ENCODE measurements at places on chromosomes 3 and 15. TPM values are rescaled to one million over a fixed set of nuclear protein-coding genes. Genes with fewer than 3 reads are reported as not detected.

- peak; percentile 40 for DNase-seq
Measured at GRCh38 chr3:126130081-126130855, 46.3 kb upstream of the SLC41A3 start.

- no peak for DNase-seq
Measured at GRCh38 chr15:28786521-28786920, 61.9 kb downstream of the GOLGA6L7 start.

DNA sequence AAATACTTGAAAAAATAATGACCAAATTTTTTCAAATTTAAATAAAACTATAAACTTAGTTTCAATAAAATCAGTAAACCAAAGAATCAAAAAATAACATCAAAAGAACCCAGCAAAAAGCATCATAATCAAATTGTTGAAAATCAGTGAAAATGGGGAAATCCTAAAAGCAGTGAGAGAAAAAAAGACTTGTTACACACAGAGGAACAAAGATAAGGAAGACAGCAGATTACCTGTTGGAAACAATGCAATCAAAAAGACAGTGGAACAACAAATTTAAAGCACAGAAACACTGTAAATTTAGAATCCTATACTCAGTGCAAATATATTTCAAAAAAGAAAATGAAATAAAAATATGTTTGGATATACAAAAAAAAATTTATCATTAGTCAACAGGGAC is 156.2 kb upstream of the LMCD1 start:
- no peak for DNase-seq

- no peak for DNase-seq
Measured at GRCh38 chr3:128550471-128551126, 57.6 kb upstream of the GATA2 start.

SFMBT1 gene
- total RNA-seq: 7.5 TPM

ANKUB1 gene
- total RNA-seq: not detected

DNA sequence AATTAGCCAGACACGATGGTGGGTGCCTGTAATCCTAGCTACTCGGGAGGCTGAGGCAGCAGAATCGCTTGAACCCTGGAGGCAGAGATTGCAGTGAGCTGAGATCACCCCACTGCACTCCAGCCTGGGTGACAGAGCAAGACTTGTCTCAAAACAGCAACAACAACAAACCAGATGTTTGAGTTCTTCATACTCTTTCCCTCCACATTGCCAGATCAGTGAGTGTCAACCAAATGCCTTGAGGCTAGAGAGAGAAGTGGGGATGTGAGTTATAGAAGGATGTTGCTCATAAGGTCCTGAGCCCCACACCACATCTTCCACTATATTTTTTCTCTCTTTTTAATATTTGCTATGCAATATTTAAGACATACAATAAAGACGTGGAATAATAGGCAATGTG is 19.8 kb downstream of the MAPKBP1 start:
- DNase-seq: no peak

GRCh38 chr15:95948411-95948810 is 382.1 kb upstream of the NR2F2 start:
- DNase-seq: no peak

TICRR gene
- total RNA-seq: 22.0 TPM

DNA sequence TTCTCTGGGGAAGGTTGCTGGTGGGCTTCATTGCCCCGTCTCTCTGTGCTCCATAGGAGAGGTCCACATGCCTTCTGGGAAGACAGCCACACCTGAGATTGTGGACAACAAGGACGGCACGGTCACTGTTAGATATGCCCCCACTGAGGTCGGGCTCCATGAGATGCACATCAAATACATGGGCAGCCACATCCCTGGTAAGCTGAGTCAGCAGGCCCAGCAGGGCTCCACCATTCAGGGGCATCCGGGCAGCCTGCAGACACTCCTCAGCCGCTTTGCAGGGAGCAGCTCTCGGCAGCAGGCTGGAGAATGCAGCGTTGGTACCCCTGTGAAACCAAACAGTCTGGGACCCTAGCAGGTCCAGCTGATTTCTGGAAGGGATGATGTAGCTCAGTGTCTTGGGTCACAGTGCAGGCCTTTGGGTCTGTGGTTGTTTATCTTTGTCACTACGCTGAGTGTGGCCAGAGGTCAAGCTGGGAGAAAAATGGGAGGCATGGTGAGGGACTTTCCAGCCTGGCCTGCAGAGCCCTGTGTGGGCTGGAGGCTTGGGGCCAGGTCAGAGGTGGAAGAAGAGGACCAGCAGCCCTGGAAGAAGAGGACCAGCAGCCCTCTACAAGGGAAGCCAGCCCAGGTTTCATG is 67.2 kb downstream of the DNASE1L3 start:
- no peak for DNase-seq

PDCD7 gene
- 29.3 TPM for total RNA-seq

- peak; percentile 72 for DNase-seq
Measured at GRCh38 chr15:92667287-92667904, 11.8 kb upstream of the FAM174B start.

DNA sequence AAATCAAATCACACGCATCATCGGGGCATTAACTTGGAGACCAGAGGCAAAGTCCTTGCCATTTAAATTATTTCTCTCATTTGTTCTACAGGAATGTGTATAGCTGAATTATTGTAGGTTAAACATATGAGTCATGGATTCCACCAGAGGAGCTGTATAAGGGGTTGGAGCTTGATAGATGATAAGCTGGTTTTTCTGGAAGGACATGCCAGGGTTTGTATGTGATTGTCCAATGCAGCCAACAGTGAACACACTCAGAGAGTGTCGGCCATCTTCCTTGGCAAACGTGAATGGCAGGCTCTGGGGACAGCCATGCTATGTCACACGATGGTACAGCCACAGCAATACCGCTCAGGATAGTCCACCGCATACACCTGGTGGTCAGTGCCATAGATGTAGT is 25.1 kb downstream of the SSUH2 start:
- DNase-seq: no peak

GRCh38 chr3:11445883-11446282 is 173.7 kb downstream of the ATG7 start:
- no peak for DNase-seq

- peak; percentile 91 for DNase-seq
Measured at GRCh38 chr3:195806211-195806915, 5.4 kb downstream of the MUC4 start.

DNA sequence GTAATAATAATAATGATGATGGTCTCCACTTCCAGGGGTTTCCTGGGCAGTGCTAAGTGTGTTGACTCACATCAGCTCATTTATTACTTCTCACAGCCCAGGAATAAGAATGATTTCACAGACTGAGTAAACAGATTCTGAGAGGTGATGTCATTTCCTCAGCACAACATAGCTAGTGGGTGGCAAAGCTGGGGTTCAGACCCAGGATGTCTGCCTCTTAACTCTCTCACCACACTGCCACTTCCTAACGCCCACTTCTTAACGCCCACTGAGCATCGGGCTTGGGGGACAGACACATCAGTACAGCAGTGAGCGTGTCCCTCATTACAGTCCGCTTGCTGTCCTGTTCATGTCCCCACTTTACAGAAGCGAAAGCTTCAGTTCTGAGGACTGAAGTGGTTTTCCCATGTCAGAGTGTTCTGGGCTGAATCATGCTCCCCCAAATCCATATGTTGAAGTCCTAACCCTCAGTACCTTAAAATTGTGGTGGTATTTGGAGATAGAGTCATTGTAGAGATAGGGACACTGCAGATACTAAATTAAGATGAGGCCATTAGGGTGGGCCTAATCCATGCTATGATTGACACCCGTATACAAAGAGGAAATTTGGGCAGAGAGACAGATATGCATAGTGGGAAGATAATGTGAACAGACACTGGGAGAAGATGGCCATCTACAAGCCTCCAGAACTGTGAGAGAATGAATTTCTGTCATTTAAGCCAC is 68.0 kb downstream of the ATP2B2 start:
- no peak for DNase-seq

- no peak for DNase-seq
Measured at GRCh38 chr3:108946292-108947285, 7.1 kb downstream of the GUCA1C start.

ITIH1 gene
- not detected for total RNA-seq

ACAN gene
- total RNA-seq: 0.23 TPM

A4GNT gene
- not detected for total RNA-seq

DNA sequence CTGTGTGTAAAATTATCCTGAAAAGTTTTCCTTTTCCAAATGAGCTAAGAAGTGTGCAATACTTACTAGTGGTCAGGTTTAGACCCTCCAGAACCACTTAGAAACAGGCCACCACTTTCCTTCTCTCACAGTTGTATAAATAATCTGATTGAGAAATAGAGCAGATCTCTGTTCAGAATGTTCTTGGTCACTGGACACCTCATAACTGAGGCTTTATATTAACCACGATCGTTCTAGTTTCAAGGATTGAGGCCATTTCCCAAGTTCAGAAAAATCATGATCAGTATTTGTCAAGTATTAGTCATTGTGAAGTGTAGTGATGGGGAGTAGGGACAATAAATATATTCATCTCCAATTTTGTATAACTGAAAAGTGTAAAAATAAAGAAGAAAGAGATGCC is 1.0 kb upstream of the MAP3K13 start:
- DNase-seq: no peak

DNA sequence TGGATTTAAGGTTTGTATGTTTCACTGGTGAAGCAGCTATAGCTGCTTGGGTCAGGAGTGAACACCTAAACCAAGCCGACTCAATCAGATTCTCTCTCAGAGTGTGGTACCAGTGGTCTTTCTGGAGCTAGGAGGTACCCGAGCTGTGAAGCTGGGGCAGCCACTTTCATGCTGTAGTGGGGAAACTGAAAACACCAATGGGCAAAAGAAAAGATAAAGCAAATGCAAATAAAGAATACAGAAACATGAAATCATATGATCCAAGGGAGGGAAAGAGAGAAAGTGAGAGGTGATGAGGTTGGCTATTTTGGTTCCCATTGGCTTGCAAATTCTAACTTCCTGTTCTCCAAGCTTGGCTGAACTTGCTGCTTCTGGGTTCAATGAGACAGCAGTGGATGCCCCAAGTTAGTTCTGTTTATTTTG is 212.3 kb upstream of the CFAP20DC start:
- DNase-seq: no peak

DNA sequence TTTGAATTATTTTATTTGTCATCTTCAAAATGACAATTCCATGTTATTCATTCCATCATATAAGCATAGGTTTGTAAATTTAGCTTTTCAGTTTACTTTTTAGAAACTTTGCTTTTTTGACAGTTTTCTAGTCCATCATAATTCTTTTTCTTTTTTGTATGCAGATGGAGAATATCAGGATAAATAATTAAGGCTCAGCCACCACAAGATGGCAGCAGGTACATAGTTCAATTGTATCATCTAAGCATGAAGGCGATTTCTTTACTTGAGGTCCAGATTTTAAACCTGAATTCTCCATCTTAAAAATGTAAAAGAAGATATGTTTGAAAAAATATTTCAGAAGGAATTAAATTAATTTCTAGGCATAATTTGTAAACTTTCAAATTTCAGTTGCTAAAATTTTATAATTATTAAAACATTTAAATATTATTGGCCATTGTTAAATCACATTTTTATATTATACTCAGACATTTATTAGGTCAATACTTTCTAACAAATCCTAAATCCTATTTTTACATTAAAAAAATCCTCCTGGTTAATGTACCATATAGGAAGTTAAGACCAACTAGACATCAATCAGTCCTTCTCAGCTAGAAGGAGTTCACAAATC is 15.1 kb downstream of the PLSCR5 start:
- DNase-seq: no peak

GRCh38 chr15:71088155-71088554 is 27.1 kb upstream of the THSD4 start:
- no peak for DNase-seq

DNA sequence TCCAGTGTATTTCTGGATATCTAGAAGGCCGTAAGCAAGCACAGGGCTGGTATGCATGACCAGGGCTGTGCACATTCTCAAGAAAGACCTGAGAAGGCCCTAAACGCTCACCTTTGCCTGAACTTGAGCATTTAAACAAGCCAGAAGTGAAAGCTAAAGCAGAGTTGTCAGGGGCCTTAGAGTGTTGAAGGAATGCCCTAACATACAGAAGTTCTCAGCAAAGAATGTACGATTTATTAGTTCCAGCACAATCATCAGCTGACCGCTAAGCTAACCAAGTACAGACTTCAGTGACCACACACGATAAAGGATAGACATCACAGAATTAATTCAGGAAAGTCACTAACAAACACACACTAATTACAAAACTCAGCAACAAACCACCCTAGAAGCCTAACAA is 8.7 kb downstream of the HLTF start:
- no peak for DNase-seq

DNA sequence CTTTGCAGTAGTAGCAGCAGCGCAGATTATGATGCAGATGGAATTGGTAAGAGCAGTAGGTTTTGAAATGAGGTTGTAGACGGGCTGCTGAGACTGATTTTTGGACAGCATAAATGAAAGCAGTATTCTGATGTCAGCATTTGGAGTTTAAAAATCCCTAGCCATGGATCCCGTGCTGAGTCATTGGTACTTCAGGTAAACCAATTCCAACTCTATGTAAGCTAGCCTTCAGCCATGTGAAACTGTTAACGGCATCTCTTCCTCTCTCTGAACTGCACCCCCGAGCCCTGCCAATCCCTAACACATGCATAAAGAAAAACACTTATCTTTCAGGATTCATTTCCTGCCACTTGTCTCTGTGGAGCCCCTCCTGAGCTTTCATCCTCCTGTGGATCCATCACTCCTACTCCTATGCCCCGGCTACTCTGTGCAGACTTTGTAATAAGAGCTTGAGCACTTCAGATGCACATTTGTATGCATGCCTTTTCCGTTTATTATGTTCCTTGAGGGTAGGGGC is 119.0 kb downstream of the AKAP13 start:
- DNase-seq: no peak

Measured in endodermal cell (in vitro differentiated cells).